ENCODE measurements at places on chromosomes 5 and 9.

GRCh38 chr9:127173063-127173462 is 50.6 kb upstream of the ANGPTL2 start:
- no peak for DNase-seq

DNA sequence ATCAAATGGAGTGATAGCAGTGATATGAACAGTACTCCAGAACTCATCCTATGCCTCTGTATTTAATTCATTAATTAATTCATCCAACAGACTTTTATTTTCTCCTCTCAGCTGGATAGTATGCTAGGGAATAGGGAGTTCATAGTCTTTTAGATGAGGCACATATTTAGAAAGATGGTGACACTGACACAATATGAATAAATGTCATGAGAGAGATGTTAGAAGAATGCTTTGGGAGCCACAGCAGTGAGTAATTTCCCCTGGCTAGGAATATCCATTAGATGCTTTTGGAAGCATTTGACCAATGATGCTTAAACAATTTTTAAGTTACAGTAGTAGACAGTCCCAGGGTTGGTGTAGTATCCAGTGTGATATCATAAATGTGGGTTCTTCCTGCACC is 428.7 kb upstream of the SGCD start:
- DNase-seq, result no peak

- no peak for DNase-seq
Observed at GRCh38 chr9:99166149-99166548, 55.6 kb downstream of the ALG2 start.

- DNase-seq, result no peak
Observed at GRCh38 chr9:37796232-37796631, 4.4 kb upstream of the DCAF10 start.

- DNase-seq, result no peak
Observed at GRCh38 chr5:117201001-117201400, 626.4 kb upstream of the SEMA6A start.

GRCh38 chr5:11588803-11589202 is 315.4 kb downstream of the CTNND2 start:
- DNase-seq, result no peak

GRCh38 chr9:72390907-72391306 is 25.9 kb upstream of the ZFAND5 start:
- DNase-seq, result no peak

GRCh38 chr5:172096207-172096940 is 89.9 kb upstream of the FBXW11 start:
- DNase-seq, result no peak

DNA sequence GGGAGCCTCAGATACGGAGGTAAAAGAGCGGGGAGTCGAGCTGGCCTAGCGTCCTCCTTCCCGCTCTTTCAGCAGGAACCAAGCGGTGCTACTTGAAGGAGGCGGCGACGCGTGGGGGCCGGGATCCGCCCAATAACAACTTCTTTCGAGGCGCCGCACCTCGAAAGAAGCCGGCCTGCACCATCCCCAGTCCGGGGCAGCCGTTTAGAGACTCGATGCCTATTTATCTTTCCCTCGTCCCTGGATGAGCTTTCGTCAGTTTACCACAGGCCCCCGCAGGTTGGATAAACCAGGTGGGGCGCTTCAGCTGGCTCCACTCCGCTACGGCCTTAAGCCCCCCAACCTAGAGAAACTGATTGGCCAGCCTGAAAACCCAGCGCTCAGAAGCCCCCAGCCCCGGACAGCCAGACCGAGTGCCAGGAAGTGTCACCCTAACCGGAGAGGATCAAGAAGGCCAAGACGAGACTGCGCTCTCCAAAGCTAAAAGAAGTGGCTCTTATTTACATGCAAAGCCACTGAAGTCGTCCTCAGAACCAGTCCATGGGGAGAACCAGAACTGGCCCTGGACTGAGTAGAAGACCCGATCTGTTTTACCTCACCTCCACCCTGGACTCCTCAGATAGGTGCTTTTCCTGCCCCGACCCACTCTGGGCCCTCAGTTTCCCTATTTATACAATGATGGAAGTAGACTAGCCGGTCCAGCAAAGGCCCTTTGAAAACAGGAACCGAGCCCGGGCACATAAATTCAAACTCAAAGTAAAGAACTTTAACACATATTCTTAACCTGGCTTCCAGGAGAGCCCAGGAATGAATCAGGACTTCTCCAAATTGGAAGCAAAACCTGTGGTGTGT is 1.4 kb downstream of the HAND1 start:
- DNase-seq, result no peak

DNA sequence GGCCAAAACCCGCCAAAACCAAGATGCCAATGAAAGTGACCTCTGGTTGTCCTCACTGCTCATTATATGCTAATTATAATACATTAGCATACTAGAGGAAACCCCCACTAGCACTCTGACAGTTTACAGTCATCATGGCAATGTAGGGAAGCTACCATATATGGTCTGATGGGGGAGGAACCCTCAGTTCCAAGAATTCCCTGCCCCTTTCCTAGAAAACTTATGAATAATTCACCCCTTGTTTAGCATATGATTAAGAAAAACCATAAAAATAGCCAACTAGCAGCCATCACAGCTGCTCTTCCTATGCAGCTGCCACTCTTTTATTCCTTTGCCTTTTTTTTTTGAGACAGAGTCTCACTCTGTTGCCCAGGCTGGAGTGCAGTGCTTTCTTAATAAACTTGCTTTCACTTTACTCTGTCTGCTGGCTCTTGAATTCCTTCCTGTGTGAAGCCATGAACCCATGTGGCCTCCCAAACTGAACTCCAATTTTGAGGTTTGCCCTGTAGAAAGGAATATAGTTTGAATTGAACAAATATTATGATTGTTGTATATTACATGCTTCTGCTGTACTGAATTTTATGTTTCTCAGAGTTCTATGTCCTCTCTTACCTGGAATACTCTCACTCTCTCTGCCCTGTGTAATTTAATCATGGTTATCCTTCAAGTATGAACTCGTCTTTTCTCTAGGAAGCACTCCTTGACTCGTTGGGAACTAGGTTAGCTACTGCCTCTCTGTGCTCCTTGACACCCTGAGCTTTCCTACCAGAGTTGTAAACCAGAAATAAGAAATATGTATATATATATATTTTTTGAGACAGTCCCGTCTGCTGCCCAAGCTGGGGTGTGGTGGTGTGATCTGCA is 59.8 kb downstream of the KIAA1958 start:
- no peak for DNase-seq

DNA sequence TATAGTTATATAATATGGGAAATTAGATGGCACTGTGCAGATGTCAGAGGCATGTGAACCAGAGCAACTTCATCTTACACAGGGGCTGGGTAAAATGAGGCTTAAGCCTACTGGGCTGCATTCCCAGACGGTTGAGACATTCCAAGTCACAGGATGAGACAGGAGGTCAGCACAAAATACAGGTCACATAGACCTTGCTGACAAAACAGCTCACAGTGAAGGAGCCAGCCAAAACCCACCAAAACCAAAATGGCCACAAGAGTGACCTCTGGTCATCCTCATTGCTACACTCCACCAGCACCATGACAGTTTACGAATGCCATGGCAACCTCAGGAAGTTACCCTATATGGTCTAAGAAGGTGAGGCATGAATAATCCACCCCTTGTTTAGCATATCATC is 479.4 kb downstream of the TLR4 start:
- DNase-seq, result no peak
